ENCODE measurements at places on chromosomes 4 and X.

GRCh38 chr4:153248641-153249198 is 44.5 kb downstream of the TRIM2 start:
- no peak for DNase-seq

GRCh38 chr4:90875791-90876190 is 748.6 kb downstream of the CCSER1 start:
- no peak for DNase-seq

DNA sequence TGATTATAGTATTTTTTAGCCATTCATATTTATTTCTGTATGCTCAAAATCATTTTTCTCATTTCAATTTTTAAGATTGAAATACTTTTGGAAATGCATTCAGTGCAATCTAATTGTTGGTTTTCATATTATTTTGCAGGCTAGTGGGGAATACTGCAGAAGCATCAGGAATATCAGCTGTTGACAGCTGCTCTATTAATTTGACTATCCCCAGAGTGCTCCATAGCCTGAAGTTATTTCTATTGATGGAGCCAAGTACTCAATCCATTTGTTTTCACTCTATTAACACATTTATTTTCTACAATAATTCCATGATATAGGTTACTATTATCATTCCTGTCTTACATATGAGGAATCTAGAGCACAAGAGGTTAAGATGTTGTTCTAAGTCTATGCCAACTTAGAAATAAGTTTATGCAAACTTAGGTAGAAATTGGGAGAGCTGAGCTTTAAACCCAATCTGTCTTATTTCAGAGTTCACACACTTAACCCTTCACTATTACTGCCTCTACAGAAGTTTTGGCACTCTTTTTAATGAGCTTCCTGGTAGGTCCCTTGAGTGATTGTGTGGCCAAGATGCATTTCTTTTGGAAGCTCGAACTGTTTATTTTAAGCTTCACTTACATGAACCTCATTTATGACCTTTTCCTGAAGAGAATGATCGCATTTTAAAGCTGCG is 65.6 kb upstream of the PCDH18 start:
- DNase-seq = no peak

GRCh38 chrX:145178268-145178667 is 69.0 kb upstream of the SPANXN1 start:
- no peak for DNase-seq

- DNase-seq = no peak
Observed at GRCh38 chrX:37786624-37787422, 7.0 kb downstream of the CYBB start.

DNA sequence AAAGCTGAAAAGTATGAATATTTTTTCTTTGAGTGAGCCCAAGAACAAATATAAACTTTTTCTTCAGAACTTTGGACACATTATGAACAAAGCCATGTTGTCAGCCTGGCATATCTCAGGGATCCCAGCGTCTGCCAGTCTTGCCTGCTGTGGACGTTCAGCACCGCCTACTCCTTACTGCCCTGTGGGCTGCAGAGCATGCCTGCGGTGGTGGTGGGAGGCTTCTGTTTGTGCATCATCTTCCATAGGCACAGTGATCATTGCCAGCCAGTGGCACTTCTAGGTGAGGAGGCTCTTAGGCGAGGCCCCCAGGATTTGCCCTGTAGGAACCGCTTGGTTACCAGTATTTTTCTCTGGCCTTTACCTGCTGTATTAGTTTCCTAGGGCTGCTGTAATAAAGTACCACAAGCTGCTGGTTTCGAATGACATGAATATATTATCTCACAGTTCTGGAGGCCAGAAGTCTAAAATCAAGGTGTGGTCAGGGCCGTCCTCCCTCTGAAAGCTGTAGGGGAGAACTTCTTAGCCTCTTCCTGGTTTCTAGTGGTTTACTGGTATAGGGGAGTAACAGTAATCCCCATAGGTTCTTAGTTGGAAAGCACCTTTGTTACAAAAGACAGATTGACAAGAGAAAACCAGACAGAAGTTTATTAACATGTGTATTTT is 15.4 kb downstream of the ANXA3 start:
- no peak for DNase-seq

GRCh38 chr4:152950402-152951274 is 14.5 kb downstream of the FHDC1 start:
- no peak for DNase-seq

Data from activated CD8-positive, alpha-beta memory T cell treated with anti-CD3 and anti-CD28 coated beads for 1 hour (primary cell).